Peyer's patch (tissue), 4 donors: ENCODE measurements at places on chromosomes 7 and 10. TPM values are rescaled to one million over a fixed set of nuclear protein-coding genes. Genes with fewer than 3 reads are reported as not detected.

- H3K4me1 ChIP-seq = no peaks in the 10 kb centered on the region
- H3K36me3 ChIP-seq = no peaks in the 10 kb centered on the region
- H3K27ac ChIP-seq = no peak overlapping the region
- H3K27me3 ChIP-seq = no peaks in the 10 kb centered on the region
Observed at GRCh38 chr7:154844499-154844898, 158.4 kb downstream of the PAXIP1 start.

- no peak overlapping the region for H3K4me3 ChIP-seq
- H3K27me3 ChIP-seq = no peaks in the 10 kb centered on the region
- H3K36me3 ChIP-seq = no peaks in the 10 kb centered on the region
- no peak for DNase-seq
- peak overlapping the region; percentile 42 for H3K27ac ChIP-seq
Observed at GRCh38 chr7:80942261-80943041, 23.6 kb upstream of the SEMA3C start.

GRCh38 chr7:48182718-48183369, 11.6 kb downstream of the ABCA13 start:
- H3K4me1 ChIP-seq = no peaks in the 10 kb centered on the region
- no peak overlapping the region for H3K4me3 ChIP-seq
- no peak overlapping the region for H3K27ac ChIP-seq
- H3K27me3 ChIP-seq = no peaks in the 10 kb centered on the region
- DNase-seq = no peak

- no peak overlapping the region for H3K27ac ChIP-seq
- H3K4me3 ChIP-seq = no peak overlapping the region
- no peaks in the 10 kb centered on the region for H3K27me3 ChIP-seq
Observed at GRCh38 chr10:14409247-14409646, 78.5 kb upstream of the FRMD4A start.

DNA sequence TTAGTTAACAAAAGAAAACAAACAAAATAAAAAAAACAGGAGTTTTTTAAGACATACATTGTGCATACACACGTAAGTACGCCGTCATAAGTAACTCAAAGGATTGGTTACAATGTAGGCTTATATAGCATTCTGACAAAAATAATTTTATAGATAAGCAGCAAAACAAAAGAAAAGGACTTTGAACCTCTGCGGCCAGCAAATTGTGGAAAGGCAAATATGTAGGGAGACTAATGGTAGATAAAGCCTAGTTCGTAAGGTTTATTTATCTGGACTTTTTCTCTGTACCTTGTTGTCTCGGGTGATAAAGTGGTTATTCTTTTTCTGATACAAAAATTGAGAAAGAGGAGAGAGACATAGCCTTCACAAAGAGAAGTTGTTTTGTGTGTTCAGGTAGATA, 891.9 kb downstream of the CNTNAP2 start:
- H3K4me1 ChIP-seq = no peaks in the 10 kb centered on the region
- no peak overlapping the region for H3K4me3 ChIP-seq
- H3K27me3 ChIP-seq = no peaks in the 10 kb centered on the region
- no peak for DNase-seq
- no peak overlapping the region for H3K27ac ChIP-seq
- no peaks in the 10 kb centered on the region for H3K36me3 ChIP-seq

GRCh38 chr10:86599729-86600128, 54.6 kb upstream of the OPN4 start:
- DNase-seq = peak; percentile 48
- H3K36me3 ChIP-seq = no peaks in the 10 kb centered on the region
- no peak overlapping the region for H3K4me3 ChIP-seq
- no peaks in the 10 kb centered on the region for H3K4me1 ChIP-seq

ABCB1 gene
- total RNA-seq = 270 TPM

DNA sequence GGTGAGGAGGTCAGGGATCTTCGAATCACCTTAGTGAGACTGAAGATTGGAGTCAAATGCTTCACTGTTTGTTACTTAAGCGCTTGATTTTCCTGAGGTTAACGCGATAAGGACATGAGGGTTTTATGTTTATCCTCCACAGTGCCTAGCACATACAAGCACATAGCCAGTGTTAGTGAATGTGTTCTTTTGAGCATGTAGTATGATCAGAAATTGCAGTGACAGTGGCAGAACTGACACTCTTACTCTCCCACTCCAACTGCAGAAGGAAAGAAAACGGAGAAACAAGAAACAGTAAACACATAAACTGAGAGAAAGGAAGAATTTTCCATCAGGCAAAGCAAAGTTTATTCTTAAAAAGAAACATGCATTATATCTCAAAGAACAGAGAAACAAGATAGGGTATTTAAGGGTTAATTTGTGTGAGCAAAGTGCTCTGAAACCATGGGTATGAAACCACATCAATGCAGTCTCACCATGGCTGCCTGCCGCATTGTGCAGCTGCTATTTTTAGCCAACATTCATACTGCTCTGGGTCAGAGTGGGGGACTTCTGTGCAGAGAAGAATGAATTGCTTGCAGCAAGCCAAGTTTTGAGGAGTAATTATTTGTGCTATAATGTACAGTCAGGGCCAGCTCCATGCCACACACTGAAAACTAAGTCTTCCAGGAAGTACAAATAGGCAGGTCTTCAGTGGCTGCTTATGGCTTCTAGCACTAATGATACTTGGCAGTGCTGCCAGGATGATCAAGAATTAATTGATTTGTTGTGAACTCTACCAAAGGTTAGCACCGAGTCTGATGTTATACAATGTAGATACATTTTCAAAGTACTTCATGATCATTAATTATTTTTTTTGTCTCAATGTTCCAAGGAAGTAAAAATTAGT, 152.0 kb downstream of the MACC1 start:
- H3K4me3 ChIP-seq = no peak overlapping the region
- no peak for DNase-seq
- H3K4me1 ChIP-seq = no peaks in the 10 kb centered on the region
- H3K27ac ChIP-seq = no peak overlapping the region

- no peaks in the 10 kb centered on the region for H3K27me3 ChIP-seq
- H3K4me3 ChIP-seq = no peak overlapping the region
- no peak for DNase-seq
- H3K36me3 ChIP-seq = no peaks in the 10 kb centered on the region
- no peak overlapping the region for H3K27ac ChIP-seq
- no peaks in the 10 kb centered on the region for H3K4me1 ChIP-seq
Observed at GRCh38 chr7:138195151-138195571, 118.9 kb downstream of the AKR1D1 start.

SEMA3C gene
- 120 TPM for total RNA-seq

DNA sequence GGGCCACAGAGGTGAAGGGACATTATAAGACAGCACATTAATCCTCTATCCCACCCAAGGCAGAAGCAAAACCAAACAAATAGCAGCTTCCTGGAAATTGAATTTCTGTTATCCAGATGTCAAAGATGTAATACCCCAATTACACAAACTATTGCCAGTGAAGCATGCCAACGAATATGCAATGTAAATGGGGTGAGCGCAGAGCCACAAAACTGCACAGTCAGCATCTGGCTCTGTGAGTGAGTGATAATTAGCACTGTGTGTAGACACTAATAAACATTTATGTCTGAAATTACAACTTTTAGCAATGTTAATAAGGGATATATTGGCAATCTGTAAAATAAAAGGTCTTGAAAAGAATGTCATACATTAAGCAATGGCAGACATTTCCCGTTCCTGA, 3.2 kb downstream of the BEND7 start:
- no peaks in the 10 kb centered on the region for H3K36me3 ChIP-seq
- no peak overlapping the region for H3K4me3 ChIP-seq
- H3K27me3 ChIP-seq = no peaks in the 10 kb centered on the region

STOX1 gene
- total RNA-seq = 2.5 TPM

PCDH15 gene
- total RNA-seq = not detected

NUTM2A gene
- total RNA-seq = 3.5 TPM

PPA1 gene
- 110 TPM for total RNA-seq

DNA sequence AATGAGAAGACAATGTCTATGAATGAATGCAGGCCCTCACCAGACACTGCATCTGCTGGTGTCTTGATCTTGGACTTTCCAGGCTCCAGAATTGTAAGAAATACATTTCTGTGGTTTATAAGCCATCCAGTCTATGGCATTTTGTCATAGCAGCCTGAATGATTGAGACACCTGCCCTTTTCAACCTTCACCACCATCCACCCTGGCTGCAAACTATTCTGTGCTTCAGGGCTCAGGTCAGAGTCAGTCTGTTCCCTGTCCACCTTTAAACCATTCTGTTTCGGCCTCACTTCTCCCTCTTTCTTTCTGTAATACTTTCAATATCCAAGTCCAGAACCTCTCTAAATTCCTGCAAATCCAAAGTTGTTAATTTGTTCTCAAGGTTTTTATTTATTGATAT, 15.9 kb upstream of the CDK13 start:
- H3K4me1 ChIP-seq = no peaks in the 10 kb centered on the region
- H3K27ac ChIP-seq = no peak overlapping the region
- H3K4me3 ChIP-seq = no peak overlapping the region
- DNase-seq = no peak
- no peaks in the 10 kb centered on the region for H3K36me3 ChIP-seq

CCDC172 gene
- total RNA-seq = not detected

DNA sequence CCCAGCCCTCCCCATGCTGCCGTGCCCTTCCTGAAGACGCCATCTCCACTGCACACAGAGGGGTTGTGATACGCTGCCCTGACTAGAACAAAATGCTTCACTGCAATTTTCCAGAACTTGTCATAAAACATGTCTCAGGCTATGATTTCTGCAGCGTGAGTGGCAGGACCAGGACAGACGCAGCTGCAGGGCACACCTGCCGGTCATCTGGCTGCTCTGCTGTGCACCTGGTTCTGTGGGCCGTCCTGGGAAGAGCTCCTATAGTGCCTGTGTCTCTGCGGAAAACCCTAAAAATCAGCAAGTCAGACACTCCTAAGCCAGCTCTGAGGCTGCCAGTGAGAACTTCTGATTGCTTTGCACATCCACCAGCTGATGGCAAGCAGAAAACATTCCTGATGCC, 39.7 kb upstream of the DIP2C start:
- H3K4me3 ChIP-seq = no peak overlapping the region
- no peak for DNase-seq
- no peaks in the 10 kb centered on the region for H3K4me1 ChIP-seq
- H3K27ac ChIP-seq = no peak overlapping the region
- H3K36me3 ChIP-seq = no peaks in the 10 kb centered on the region

GRCh38 chr7:17665029-17665428, 275.3 kb downstream of the SNX13 start:
- H3K4me1 ChIP-seq = no peaks in the 10 kb centered on the region
- H3K27me3 ChIP-seq = no peaks in the 10 kb centered on the region
- no peak overlapping the region for H3K4me3 ChIP-seq
- H3K36me3 ChIP-seq = no peaks in the 10 kb centered on the region
